Cardiac septum (tissue), 1 donor: ENCODE measurements at places on chromosomes 5 and 9. TPM values are rescaled to one million over a fixed set of nuclear protein-coding genes. Genes with fewer than 3 reads are reported as not detected.

OXCT1 gene
- 269 TPM for total RNA-seq

CDO1 gene
- total RNA-seq: 3.6 TPM

C9orf50 gene
- 0.22 TPM for total RNA-seq

C7 gene
- 84.1 TPM for total RNA-seq

DOCK2 gene
- 4.6 TPM for total RNA-seq

ZDHHC12 gene
- 7.4 TPM for total RNA-seq

GRCh38 chr9:72872718-72873117 is 80.1 kb downstream of the ALDH1A1 start:
- DNase-seq: no peak

DNA sequence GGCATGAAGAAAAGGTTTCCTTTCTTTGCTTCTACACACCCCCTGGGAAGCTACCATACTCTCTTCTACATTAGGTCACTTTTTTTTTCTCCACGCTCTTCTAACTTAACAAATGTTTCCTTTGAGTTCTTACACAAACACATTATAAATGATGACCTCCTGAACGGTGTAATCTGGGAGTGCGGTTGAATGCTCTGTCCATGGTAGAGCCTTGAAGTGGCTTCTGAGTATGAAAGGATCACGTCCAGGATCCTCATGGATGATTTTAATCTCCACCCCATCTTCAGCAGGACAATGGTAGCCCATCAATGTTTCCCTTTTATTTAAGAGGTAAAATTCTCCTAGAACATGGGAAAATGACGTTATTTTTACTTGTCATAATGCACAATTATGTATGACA is 587.3 kb downstream of the SEMA5A start:
- DNase-seq: no peak

- DNase-seq: no peak
These were observed 48.3 kb upstream of the TESK1 start for GRCh38 chr9:35556776-35557175.

DNA sequence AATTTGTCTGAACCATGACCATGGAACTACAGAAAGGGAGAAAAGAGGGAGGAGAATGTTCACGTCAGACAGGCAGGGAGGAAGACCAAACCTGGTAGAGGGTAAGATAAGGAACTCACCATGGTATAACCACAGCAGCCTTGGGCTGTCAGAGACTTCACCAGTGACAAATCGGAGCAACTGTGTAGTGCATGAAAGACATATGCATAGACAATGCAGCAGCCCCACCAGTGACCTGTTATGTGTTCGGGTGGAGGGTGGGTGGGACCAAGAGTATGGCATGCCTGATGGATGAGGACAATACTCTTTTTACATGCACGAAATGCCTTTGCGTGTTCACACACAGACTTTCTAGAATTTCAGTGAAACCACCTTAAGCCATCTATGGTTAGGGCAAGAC is 221.8 kb upstream of the RASEF start:
- DNase-seq: no peak

DNA sequence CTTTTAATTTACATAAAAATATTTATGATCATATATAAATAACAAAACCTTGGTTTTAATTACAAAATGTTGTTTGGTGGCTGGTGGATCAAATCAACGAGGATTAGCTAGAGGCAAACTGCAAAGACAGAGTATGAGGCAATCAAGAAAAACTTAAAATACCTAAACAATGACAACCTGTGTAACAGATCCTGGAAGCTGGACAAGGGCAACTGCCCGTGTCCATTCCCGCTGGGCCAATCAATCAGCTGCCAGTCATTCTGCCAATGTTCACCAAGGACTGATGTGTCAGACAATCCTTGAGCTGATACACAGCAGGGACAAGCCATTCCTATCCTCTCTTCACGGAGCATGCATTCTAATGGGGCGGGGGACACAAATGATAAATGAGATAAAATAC is 3.2 kb upstream of the TENT4A start:
- no peak for DNase-seq

DNA sequence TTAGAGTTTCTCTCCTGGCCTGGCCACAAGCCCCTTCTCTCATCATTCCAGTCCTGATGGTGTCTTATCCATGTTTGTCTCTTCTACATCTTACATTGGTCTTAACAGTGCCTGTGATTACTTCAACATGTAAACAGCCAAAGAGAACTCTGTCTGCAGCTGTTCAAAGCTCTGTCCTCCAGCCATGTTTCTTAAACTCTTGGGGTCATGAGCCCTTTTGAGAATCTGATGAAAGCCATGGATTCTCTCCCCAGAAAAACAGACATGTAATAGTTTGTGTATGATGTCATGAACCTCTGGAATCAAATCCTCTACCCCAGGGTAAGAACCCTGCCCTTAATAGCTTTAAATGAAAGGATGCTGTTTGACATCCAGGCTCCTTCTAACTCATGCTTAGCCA is 30.1 kb downstream of the MAMDC2 start:
- DNase-seq: no peak

DNA sequence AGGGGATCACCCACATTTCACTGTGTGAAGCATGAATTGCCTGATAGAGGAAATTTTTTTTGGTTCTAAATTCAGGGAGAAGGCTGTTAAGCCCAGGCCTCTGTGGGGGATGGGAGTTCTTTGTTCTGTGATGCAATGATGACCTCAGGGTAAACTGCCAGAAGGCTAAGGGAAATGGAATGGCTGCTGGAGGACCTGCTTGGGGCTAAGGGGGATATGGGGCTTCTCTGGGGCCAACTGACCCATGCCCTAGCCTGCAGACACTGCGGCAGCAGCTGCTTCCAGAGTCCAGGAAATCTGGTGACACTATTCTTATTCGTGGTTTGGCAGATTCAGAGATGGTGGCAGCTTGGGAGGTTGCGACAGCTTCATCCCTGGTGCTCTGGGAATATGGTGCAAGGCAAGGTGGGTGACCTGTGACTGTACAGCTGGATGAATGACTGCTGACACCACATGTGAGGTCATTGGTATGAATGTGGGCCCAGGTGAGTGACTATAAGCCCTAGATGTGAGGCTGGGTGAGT is 30.3 kb downstream of the VCP start:
- no peak for DNase-seq

GRCh38 chr9:36275060-36275459 is 16.8 kb upstream of the GNE start:
- no peak for DNase-seq

GRCh38 chr5:160353379-160353778 is 17.0 kb downstream of the C1QTNF2 start:
- DNase-seq: no peak

- DNase-seq: no peak
These were observed 133.2 kb downstream of the ERCC6L2 start for GRCh38 chr9:96008502-96009222.
